ENCODE measurements at places on chromosomes 12 and 14.

DNA sequence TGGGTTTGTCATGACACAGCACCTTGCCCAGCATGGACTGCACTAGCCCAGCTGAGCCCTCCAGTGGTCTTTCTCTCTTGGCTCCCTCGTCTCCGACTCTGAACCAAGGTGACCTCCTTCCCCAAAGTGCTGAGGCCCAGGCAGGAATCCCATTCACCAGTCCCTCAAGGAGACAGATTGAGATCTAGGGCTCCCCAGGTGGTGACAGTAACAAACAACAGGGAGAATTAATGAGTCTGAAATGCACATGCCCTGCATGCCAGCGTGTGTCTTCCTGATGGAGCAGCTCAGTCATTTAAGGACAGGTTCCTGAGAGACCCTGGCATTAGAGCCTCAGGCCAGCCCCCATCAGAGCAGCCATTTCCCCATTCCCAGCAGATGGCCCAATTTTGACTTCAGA, 51.4 kb upstream of the OAS1 start:
- no peak for DNase-seq

GRCh38 chr12:125683748-125684381, 618.6 kb downstream of the AACS start:
- peak; percentile 32 for DNase-seq

- DNase-seq = no peak
Measured at GRCh38 chr14:75338398-75338797, 59.8 kb downstream of the FOS start.

DNA sequence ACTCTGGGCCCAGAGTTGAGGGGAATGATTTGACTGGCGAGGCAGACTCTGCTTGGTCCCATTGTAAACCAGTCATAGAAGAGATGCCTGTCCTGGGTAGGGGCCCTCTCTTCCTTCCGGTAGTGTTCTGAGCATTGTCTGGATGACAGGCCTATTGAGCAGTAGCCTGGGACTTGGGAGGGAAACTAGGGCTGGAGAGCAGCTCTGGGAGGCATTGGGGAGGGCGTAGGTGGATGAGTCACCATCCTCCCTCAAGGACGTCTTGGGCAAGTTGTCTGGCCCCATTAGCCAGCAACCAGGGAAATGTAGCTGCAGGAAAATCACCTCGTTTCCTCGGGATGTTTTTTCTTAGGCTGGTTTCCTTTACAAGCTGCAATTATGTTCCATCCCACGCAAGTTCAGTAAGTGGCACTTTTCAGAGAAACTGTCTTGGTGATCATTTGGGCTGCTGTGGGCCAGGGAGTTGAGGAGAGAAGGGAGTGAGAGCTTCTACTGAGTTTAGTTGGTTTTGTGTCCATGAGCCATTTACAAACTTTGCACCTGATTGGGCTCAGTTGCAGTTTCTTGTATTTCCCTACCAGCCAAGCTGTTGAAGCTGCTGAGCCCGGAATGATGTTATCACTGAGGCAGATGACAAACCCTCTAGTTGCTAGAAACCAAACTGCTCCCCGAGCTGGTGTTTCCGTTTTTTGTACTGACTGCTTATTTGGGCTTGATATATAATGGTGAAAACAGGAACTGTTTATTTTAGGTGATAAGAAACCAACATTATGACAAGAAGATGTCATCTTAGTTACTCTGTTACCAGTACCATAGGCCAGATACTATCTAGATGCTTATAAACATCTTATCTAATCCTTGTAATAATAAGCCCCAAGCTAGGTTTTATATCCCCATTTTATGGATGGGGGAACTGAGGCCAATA, 147.6 kb downstream of the CHST11 start:
- DNase-seq = no peak

- no peak for DNase-seq
Measured at GRCh38 chr14:85418721-85419120, 111.2 kb upstream of the FLRT2 start.

DNA sequence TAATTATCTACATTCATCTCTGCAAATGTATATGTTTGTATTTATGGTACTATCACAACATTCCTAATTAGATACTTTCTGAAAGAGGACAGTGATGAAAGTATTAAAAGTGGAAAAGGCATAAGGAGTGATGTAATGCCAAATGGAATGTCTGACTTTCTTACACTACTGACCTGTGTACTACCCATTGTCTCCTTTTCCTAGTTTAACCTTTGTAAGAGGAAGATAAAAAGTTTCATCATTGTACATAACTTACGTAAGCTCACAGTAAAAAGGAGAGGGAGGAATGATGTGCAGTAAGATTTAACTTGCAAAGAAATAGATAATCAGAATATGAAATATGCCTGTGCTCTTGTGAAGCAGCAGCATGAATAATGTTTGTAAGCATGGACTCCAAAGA, 55.9 kb downstream of the SOX5 start:
- no peak for DNase-seq
